ENCODE measurements at places on chromosomes 7 and 10. TPM values are rescaled to one million over a fixed set of nuclear protein-coding genes. Genes with fewer than 3 reads are reported as not detected.

- no peak for DNase-seq
- H3K27ac ChIP-seq: no peak overlapping the region
- H3K36me3 ChIP-seq: no peaks in the 10 kb centered on the region
- H3K27me3 ChIP-seq: no peaks in the 10 kb centered on the region
Observed at GRCh38 chr10:102046095-102046494, 9.9 kb downstream of the ARMH3 start.

- H3K27me3 ChIP-seq: no peaks in the 10 kb centered on the region
- H3K4me3 ChIP-seq: no peak overlapping the region
- no peaks in the 10 kb centered on the region for H3K4me1 ChIP-seq
- DNase-seq: no peak
Observed at GRCh38 chr7:142787034-142787768, 16.4 kb downstream of the PRSS2 start.

Gene GSAP
- 0.94 TPM for total RNA-seq

Gene PRXL2A
- total RNA-seq: 58.3 TPM

Gene TPST1
- 14.9 TPM for total RNA-seq
